Gastroesophageal sphincter (tissue), 4 donors: ENCODE measurements at places on chromosomes 7 and 10.

GRCh38 chr7:422191-422885, 97.3 kb downstream of the PDGFA start:
- ATAC-seq = no peak

- ATAC-seq = no peak
Measured at GRCh38 chr10:77533887-77534278, 103.7 kb downstream of the KCNMA1 start.

DNA sequence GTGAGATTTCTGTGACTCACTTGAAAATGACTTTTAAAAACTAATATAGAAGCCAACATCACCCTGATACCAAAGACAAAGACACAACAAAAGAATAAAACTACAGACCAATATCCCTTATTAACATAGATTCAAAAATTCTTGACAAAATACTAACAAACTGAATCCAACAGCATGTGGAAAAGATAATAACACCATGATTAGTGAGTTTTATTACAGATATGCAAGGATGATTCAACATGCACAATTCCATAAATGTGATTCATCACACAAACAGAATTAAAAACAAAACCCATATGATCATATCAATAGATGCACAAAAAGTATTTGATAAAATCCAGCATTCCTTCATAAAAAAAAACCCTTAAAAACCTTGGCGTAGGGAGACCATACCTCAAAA, 6.5 kb downstream of the MGAM start:
- no peak for ATAC-seq

- ATAC-seq = no peak
Measured at GRCh38 chr7:46993396-46993795, 588.5 kb downstream of the TNS3 start.

DNA sequence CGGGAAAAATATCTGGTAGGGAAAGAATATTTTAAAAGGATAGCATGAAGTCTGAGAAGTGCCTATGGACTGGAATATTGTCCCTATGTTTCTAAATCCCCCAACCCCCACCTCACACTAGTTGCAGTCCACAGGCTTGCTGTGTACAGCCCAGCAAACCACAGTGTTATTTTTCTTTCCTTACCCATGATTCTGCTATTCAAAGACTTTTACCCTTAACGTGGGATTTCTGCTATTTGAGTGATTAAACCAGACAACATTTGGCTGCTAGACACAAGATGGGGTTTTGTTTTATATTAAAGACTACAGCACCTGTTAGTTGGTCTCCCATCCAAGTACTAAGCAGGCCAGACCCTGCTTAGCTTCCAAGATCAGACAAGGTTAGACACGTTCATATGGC, 120.5 kb upstream of the MYO3A start:
- no peak for ATAC-seq

DNA sequence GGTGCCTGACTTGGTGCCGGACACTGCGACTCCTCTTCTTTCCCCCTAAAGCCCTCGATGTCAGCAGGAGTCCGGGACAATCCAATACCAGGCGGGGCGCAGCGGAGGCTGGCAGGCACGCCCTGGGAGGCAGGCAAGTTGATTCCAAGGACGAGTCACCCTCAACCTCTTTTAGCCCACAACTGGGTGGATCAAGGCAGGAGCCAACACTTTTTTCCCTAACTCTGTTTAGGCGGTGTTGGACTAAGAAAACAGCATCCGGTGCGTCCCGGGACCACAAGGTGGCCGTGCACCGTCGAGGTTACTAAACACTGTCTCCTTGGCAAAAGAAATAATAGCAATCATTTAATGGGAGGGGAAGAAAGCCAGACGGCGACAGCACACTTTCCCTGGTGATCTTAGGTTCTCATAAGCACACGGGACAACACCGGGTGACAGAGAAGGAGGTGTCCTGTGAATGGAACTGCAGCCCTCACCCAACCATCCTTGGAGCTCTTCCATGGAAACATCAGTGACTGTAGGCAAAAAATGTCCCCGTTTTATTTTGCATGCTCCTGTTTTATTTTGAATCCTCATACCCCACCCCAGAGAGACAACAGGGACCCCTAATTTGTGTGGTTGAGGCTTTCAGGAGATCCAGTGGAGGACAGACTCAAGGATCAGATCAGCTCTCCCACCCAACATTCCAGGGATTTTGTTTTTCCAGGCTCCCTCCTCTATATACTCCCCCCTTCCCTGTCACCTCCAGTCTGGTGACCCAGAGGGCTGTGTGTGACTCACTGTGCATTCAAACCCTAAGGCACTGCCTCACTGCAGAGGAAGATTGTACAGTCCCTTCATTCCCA, 1.3 kb upstream of the CALCR start:
- ATAC-seq = peak; percentile 8

DNA sequence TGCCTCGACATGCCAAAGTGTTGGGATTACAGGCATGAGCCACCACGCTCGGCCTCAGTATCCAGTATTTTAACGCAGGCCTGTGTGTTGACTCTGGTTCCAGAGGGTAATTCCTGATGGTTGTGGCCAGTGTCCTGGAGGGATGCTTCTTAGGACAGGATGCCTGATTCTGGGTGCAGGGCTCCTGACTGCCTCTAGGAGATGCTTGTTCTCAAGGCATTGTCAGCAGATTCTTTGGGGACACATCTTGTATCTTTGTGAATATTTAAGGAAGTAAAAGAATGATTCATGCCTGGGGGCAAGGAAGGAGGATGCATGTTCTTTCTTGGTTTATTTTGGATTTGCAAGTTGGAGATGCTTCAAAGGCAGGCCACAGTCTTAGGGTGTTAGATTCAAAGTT, 2.2 kb downstream of the ZDHHC4 start:
- ATAC-seq = no peak

- ATAC-seq = no peak
Measured at GRCh38 chr10:73763343-73763742, 18.5 kb upstream of the CHCHD1 start.

- ATAC-seq = no peak
Measured at GRCh38 chr7:8200717-8201116, 61.2 kb downstream of the ICA1 start.

GRCh38 chr10:34408956-34409355, 406.1 kb downstream of the PARD3 start:
- ATAC-seq = no peak

- ATAC-seq = no peak
Measured at GRCh38 chr7:24630596-24630995, 57.3 kb downstream of the PALS2 start.

GRCh38 chr7:17624379-17624778, 315.9 kb downstream of the SNX13 start:
- no peak for ATAC-seq

- ATAC-seq = no peak
Measured at GRCh38 chr7:106177300-106177690, 65.2 kb upstream of the SYPL1 start.

GRCh38 chr10:27391916-27392315, 112.2 kb upstream of the RAB18 start:
- no peak for ATAC-seq

DNA sequence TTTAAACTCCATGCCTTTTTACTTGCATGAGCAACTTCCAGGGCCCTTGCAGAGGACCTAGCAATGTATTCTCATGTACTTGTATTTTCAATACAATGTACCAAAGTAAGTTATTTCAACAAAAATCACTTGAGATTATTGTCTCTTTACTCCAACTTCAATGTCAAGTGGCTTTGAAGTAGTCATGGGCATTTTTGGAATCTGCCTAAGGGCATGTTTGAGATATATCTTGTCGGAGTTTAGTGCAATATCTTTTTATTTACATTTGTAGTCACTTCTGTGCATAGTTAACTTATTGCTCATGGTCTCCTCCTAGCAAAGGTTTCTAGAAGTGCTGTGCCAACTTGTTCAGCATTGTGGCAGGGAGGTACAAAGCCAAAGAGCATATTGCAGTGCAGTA, 508.7 kb upstream of the SEMA3D start:
- no peak for ATAC-seq

DNA sequence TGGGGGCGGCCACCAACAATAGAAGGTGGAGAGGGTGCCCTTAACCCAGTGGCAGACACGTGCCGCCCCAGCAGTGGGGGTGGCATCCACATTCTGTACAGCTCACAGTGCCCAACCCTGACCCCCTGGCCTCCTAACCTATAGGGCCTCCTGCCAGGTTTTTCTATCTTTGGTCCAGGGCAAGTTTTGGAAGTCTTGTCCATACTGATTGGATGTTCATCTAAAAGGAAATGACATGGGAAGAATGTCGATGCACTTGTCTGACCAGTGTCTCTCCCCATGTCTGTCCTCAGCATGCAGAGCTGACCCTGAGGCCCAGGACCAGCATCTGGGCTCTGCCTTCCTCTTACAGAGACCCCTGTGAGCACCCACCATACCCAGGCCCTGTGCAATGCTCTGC, 32.3 kb upstream of the ANTXRL start:
- ATAC-seq = no peak

DNA sequence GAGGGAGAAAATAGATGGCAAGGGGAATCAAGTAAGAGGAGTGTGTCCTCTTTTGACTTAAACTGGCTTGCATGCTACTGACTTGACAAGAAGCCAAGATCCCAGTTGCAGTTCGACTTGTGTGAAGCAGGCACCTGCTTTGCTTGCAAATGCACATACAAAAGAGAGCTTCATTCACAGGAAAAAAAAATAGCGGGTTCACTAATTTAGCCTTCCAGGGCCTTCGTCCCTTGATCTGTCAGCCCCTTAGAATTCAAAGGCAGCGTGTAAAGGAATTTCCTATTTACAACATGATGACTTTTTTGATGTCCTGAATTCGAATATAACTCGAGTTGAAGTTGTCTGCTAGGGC, 192.1 kb downstream of the CELF2 start:
- ATAC-seq = no peak

DNA sequence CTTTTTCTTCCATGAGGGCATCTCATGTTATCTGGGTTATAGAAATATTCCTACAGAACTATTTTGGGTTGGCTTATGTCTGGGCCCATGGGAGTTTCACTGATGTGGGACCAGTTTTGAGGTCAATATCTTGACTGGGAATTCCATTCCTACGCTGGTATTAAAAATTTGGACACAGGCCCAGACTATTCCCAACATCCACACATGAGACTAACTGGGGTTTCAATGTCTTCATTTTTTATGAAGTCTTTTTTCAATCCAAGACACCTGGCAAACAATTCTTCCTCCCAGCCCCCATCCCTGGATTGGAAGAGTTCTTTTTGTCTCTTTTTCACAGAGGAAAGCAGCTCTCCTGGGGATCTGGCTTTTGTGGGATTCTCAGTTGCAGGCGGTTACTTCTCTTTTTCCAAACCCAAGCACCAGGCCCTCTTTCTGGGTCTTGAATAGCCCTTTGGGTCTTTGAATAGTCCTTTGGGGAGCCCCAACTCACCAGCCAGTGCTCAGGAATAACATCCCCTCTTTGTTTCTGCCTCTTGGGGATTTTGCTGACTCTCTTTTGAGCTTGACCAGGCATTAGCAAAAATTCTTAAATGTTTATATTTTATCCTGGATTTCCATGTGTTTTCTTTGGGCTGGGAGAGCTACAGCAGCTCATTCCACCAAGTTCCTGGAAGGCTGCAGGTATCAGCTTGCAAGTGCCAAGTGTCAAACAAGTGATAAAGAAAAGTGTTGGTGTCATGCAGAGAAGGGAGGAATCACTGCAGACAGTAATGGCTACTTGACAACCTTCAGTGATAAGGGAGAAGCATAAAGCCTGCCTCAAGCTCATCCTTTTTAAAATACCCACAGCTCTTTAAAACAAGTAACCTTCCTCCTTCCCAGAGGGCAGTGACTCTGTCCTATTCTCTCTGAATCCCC, 234.3 kb downstream of the ADAM12 start:
- ATAC-seq = no peak

GRCh38 chr10:78620985-78621799, 447.6 kb upstream of the ZMIZ1 start:
- no peak for ATAC-seq

DNA sequence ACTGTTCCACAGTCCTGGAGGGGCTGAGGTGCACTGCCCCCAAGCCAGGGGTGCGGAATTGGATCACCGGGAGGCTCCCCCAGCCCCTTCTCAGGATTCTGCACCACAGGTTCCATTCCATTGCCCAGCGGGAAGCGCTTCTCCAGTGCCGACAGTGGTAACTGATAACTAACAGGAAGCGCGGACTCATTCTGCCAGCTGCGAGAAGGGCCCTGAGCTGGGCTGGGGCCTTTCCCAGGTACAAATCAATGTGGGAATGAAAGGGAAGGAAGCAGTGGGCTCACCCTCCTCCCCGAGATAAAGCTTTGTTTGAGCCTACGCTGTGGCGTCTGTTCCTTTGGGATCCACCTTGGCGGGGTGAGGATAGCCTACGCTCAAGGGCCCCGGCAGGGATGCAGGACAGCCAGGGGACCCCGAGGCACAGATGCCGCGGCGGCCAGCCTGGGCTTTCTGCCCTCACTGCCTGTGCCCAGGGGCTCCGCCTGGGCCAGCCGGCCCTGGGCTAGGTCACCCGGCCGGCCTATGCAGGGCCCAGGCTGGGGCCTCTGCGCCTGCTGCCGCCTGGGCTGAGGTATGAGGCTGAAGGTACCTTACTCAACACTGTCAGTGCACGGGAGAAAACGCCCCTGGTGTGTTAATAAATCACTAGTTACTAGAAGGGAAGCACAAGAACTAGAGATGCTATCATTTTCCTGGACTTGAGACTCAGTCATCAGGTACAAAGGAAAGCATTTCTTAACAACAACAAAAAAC, 39.4 kb downstream of the EN2 start:
- ATAC-seq = no peak

DNA sequence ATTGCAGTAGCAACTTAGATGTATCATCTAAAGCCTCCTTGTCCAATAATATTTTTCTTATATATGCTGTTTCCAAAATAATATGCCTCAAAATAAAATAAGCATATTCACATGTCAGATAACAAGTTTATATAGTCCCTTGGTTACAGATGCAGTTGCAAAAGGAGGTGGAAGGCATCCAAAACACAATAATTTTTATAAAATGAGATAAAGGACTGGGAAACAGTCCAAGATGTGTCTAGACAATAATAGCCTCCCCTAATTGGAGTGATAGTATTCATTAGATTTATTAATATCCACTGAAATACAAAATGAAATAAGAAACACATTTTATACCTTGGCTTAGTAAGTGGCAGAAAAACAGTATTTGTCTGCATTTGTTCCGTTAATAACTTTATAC, 30.3 kb downstream of the BCAP29 start:
- ATAC-seq = no peak

- no peak for ATAC-seq
Measured at GRCh38 chr7:28075674-28076358, 104.8 kb downstream of the JAZF1 start.

GRCh38 chr7:131889572-131890150, 333.2 kb upstream of the PODXL start:
- no peak for ATAC-seq

GRCh38 chr7:7157887-7158271, 24.5 kb upstream of the C1GALT1 start:
- no peak for ATAC-seq

GRCh38 chr10:117674646-117675045, 132.1 kb downstream of the EMX2 start:
- ATAC-seq = no peak
